T-helper 1 cell (primary cell): ENCODE measurements at places on chromosomes 3 and 15.

GRCh38 chr3:10695595-10696285, 120.3 kb upstream of the SLC6A11 start:
- no peak for DNase-seq

DNA sequence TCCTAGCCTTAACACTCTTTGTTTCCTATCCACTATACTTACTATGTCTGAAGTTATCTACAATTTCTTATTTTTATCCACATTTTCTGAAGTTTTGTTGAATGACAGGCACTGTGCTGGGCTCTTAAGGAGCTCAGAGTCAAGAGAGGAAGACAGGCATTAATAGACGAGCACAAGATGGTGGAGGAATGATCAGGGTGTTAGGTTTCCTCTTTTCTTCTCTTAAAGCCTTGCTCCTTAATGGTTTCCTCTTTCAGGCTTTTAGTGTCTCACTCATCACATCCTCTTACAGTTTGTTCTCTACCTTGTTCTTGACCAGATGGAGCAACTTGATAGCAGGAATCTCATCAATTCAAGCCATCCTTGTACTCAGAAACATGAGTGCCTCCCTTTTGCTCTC, 52.9 kb upstream of the BCL6 start:
- no peak for DNase-seq

DNA sequence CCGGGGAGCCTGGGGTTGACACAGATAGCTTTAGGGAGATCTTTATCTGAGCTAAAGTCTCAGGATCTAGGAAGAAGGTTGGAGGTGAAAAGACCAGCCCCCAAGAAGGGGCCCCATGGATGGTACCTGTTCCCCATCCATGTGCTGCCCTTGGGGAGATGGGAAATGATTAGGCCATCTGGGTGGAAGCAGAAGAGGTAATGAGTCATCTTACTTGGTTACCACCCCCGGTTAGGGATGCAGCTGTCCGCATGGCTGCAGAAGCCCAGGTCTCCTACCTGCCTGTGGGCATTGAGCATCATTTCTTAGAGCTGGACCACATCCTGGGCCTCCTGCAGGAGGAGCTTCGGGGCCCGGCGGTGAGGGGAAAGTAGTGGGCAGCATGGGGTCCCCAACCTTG, 3.1 kb upstream of the CPLX3 start:
- DNase-seq = no peak

GRCh38 chr3:171753025-171753472, 57.2 kb downstream of the PLD1 start:
- no peak for DNase-seq

DNA sequence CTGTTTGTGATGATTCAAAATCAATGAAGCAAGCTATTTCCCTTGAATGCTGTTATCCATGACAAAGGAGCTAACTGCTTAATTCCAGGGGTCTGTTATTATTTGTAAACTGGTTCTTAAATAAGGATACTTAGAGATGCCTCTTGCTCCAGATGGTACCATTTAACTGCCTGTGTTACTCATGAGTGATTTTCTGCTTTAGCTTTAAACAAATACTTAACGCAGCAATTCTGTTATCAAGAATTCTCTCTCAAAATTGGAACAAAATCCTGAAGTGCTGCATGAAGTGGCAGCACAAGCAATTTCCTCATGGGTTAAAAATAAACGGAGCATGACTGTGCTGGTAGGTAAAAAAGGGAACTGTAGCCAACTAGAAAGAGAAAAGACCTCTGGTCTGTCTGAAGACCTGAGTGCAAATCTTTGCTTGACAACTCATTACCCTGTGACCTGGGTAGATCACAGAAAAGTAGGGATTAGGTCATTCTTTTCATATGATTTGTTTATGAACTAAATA, 62.5 kb upstream of the GBE1 start:
- no peak for DNase-seq

DNA sequence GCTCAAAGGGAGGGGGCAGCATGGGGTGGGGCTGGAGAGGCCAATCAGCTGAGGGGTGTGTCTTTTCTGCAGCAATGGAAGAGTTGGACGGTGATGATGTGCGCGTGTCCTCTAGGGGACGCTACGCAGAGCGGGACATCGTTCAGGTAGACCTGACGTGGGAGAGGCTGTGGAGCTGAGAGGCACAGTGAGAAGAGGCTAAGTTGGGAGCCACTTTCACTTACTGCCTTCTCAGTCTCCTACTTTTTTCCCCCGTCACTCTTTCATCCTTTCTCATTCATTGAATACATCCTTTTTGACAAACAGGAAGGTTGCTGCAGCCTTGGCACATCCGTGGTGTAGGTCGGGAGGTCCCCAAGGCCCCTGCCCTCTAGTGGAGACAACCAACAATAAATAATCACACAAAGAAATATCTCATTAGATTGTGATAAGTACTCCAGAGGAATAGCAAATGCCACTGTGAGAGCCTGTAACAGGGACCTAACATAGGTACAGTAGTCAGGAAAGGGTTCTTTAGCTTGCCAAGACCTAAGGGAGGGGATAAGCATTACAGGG, 4.4 kb upstream of the BRPF1 start:
- peak; percentile 55 for DNase-seq

DNA sequence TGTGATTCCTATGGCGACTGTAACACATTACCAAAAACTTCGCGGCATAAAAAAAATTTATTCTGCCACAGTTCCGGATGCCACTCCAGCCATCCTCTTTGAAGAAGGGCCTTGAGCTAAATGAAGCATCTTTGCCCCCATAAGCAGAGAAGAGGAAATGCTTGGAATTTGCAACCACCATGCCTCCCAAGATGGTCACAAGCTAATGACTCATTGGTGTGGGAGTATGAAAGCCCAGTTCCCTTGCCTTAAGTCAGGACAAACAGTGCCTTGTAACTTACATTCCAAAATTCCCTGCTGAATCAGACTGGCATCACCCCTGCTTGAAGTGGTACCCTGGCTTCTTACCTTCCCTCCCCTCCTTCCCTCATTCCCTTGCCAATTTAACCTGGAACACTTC, 1077.4 kb downstream of the EPHA3 start:
- no peak for DNase-seq

DNA sequence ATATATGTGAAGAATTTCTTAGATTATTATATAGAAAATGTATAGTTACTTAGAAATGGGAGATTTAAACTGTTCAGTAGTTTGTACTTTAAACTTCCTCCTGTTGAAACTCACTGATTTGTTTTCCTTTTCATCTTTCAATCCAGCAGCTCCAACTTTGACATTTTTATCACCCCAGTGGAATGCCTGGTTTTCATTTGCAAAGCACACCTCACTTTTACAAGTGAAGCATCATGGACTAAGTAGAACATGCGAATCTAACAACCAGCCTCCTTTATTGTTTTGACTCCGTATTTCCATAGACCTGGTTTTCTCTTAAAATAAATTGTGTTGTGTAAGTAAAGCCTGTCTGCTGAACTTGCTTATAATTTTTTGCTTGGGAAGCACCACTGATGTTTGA, 97.8 kb upstream of the ROBO2 start:
- DNase-seq = no peak

GRCh38 chr3:193498215-193498614, 56.5 kb downstream of the ATP13A4 start:
- DNase-seq = no peak

GRCh38 chr3:107061466-107061865, 315.8 kb upstream of the CCDC54 start:
- DNase-seq = no peak

DNA sequence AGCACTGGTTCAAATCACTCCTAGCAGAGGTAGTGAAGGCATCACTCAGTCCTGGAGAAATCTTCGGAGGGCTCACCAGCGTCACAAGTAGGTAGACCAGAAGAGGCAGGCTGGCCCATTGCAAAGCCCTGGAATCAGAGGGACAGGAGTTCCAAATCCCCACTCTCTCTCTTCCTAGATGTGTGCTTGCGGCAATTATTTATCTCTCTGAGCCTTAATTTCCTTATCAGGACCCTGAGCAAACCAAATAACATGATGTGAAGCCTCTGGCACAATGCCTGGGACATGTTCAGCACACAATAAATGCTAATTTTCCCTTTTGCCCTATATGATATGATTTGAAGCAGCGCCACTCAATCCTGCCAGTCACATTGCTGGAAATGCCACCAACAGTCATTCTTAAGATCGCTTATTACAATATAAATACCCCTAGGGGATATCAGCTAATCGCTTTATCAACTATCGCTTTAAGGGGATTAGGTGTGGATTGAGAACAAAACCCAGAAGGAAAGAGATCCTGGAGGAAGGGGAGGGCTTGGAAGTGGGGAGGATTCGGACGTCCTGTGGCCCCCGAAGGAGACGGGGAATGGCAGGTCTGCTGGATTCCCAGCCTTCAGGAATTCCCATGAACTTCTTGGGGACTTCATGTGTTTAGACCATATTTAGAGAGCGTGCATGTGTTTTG, 59.5 kb upstream of the TSEN2 start:
- no peak for DNase-seq

GRCh38 chr3:63400246-63400860, 122.2 kb downstream of the SYNPR start:
- no peak for DNase-seq

GRCh38 chr3:122183893-122184590, 574 bp downstream of the CASR start:
- no peak for DNase-seq

GRCh38 chr15:32901995-32902394, 184.2 kb downstream of the GREM1 start:
- no peak for DNase-seq

DNA sequence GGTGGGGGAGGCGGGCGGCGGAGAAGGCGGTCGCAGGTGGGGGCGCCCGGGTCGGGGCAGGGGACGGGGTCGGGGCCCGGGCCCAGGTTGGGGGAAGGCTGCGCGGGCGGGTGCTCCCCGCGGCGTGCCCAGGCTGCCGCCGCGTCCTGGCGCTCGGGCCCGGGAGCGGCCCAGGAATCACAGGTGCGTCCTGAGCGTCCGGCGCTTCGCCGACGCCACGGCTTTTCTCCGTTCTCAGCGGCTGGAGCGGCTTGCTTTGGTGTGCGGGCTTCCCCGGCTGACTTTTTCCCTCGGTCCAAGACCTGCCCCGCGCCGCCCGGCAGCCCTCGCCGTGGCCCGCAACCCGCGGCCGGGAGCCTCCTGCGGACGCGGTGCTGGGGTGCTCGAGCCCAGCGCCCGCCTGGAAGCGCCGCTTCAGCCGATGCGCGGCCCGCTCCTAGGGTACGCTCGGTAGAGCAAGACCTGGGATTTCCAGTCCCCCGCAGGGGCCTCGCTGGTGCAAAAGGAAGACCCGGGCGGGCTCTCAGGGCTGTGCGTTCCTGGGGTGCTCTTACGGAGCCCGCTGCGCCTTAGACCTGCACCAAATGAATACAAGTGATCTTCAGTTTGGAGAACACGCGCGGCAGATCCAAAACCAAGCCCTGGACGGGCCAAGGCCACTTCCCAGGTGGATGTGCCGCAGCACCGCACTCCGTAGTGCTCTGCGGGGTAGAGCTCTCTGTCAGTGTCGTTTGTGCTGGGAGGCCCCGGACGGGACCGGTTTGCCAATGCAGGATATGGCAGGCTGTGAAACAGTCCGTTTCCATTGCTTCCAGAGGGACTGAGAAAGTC, 639 bp downstream of the NIPA1 start:
- no peak for DNase-seq

- DNase-seq = no peak
These were observed 51.5 kb downstream of the IGF1R start for GRCh38 chr15:98699591-98700424.

GRCh38 chr3:10933805-10934481, 58.6 kb upstream of the SLC6A1 start:
- no peak for DNase-seq

DNA sequence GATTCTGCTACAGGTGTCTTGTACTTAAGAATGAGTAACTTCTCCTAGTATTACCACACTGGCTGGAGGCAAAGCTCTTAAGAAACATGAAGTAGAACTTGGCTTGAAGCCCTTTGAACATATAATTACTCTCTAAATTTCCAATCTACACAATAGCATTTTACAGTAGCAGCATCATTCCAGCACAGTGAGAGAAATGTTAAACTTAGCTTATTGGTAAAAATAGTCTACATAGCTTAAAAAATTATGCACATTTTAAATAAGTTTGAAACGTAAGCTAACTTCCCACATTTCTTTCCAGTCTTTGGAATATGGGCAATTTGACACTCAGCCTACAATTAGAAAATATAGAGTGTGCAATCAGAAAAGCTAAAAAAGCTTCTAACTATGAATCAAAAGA, 32.8 kb upstream of the TOP2B start:
- no peak for DNase-seq

DNA sequence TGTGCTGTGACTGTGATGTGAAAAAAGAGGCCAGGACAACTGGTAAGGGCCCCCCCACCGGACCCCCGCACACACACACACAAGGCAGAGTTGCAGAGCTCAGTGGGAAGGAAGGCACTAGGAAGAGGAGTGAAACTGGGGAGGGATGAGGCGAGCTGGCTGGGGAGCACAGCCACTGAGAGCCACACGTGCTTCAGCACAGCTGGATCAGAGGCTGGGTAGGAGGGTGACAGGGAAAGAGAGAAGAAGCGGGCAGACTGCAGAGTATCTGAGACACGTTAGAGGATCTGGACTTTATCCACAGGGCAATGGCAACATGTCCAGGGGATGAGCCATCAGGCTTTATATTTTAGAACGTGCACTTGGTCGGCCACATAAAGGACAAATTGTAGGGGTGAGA, 38.0 kb upstream of the TKT start:
- DNase-seq = no peak

DNA sequence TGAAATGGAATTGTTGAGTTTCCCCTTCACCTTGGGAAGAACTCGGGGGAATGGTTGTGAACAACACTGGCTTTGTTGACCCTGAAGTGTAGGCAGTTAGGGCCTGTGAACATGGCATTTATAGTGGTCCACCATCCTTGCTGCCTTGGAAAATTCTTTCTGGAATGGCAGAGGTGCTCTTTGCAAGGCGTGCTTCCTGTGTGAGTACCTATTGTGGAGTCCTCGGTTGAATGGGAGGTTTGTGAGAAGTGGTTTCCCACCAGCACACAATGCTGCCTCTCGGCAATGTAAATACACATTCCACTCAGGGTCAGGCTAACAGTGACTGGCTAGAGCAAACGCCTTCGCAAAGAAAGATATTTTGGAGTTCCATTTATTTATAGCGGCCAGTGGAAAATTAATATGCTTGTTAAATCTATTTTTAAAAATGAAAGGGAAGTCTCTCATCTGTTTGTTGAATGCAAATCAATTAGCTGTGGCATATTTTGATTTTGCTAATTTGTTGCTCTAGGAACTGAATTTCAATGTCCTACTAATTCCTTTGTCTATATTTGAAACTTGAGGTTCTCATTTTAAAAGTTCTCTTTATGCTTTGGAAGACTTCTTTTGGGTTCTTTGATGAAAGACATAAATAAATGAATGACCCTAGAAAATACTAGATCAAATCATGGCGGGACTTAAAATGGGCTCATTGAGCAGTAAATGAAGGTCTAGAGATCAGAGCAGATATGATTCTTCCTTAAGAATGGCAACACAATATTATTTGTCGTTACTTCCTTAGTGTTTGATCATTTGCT, 59.5 kb downstream of the FNDC3B start:
- DNase-seq = no peak

DNA sequence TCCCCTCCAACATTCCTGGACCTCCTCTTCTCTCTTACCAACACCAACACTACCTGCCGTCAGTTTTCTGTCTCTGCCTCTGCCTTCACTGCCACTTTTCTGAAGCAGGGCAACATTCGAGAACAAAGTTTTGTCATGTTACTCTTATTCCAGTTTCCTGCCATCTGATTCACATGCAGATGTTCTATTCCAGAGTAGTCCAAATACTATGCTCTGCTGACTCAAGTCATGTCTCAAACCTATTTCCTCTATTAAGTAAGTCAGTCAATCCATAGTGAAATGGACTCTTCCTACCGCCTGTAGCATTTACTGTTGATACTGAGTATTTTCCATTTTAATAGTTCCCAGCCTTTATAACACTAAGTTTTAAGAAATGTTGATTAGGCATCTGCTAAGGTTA, 43.4 kb downstream of the ESYT3 start:
- DNase-seq = no peak

GRCh38 chr15:36472672-36473071, 106.8 kb upstream of the CDIN1 start:
- no peak for DNase-seq
